ENCODE measurements at places on chromosomes 3 and 15.

- no peak for DNase-seq
Measured at GRCh38 chr15:64580696-64581407, 120.5 kb downstream of the ZNF609 start.

DNA sequence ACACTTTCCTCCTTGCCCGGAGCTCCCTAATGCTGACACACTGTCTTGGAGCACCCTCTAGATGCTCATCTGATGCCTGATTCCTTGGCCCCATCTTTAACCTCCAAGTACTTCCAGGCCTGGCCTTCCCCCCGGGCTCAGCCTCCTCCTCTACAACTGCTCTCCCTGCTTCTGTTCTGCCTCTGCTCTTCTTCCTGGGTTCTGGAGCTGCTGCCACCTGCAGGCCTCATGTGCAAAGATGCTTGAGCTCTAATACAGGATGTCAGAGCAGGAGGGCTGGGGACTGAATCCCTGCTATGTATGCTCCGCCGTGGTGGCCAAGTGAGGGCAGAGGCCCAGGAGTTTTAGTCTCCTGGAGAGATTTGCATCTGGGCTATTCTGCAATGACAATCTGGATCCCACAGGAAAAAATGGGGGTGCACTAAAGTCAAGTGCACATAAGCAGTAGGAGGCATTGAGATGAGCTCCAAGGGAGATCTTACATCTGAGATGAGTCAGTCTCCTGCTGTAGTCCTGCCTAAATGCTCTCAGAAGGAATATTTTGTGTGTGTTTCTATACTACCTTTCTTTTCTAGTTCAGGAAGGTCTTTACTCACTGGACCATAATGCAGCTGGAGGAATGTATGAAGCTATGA lies 296.3 kb downstream of the UACA start:
- peak; percentile 46 for DNase-seq

DNA sequence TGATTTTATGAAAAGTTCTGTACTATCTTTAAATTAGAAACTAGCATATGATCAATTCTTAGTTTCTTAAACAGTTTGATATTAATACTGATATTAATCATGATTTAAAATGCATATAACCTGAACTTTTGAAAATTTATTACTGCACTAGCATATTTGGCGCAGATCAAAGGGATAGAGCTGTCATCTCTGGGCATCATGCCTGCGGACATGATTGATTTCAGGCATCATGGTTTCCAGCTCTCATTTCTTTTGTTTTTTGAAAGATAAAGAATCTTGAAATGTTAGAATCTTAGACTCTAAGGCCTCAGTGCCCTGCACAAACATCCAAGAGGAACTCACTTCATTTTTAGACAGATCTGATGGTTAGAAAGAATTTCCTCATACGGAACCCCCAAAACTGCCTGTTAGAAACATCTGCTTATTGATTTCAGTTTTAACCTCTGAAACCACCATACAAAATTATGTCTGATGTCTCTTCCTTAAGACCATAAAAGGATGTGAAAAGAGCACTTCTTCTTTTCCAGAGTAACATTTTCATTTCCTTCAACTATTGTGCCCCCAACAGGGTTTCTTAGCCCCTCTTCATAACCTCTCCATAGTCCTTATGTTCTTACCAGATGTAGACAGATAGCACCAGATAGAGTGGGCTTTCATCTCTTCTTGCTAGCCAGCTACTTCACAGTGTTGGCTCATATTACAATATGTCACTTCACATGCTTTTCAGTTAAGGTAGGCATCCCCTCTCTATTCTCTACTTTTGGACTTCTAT lies 110.8 kb downstream of the BBX start:
- DNase-seq = no peak

- DNase-seq = peak; percentile 81
Measured at GRCh38 chr3:37221407-37221806, 47.0 kb upstream of the LRRFIP2 start.

DNA sequence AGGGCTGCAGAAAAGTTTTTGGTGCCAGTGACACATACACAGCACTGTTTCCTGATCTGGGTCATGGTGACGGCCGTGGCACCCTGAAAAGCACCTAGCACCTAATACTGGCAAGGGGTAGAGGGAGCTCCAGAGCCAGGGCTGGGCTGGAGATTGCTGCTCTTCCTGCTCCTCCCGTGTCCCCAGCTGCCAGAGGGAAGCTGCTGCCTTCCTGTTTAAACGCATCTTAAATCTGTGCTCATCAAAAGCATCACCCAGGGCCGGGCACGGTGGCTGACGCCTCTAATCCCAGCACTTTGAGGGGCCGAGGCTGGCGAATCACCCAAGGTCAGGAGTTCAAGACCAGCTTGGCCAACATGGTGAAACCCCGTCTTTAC lies 156.7 kb upstream of the MEF2A start:
- peak; percentile 34 for DNase-seq

GRCh38 chr3:126132751-126133511 lies 47.5 kb downstream of the ALDH1L1 start:
- DNase-seq = no peak

GRCh38 chr15:77067691-77068367 lies 3.1 kb downstream of the TSPAN3 start:
- DNase-seq = no peak

- no peak for DNase-seq
Measured at GRCh38 chr15:41291065-41291631, 41.2 kb downstream of the OIP5 start.

GRCh38 chr3:56630966-56631365 lies 52.1 kb downstream of the TASOR start:
- peak; percentile 1 for DNase-seq

GRCh38 chr3:44918087-44918486 lies 43.7 kb downstream of the TGM4 start:
- no peak for DNase-seq

- no peak for DNase-seq
Measured at GRCh38 chr3:89586256-89586655, 478.8 kb downstream of the EPHA3 start.

DNA sequence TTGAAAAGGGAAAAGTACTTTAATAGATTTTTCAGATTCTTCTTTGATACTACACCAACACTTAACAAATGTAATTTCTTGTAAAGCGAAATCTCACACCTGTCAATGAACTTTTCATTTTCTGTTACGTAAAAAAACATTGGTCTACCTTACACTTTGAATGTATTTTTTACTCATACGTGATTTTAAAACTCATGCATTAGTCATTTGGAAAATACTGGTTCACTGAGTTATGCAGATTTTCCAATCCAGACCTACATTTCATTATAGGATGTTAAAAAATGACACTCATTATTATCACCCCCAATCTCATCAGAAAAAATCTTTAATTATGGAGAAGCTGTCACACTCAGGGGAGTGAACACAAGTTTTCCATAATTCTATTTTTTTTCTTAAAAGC lies 14.7 kb downstream of the VPS39 start:
- DNase-seq = no peak

GRCh38 chr3:15502616-15503015 lies 18.9 kb downstream of the COLQ start:
- peak; percentile 76 for DNase-seq

DNA sequence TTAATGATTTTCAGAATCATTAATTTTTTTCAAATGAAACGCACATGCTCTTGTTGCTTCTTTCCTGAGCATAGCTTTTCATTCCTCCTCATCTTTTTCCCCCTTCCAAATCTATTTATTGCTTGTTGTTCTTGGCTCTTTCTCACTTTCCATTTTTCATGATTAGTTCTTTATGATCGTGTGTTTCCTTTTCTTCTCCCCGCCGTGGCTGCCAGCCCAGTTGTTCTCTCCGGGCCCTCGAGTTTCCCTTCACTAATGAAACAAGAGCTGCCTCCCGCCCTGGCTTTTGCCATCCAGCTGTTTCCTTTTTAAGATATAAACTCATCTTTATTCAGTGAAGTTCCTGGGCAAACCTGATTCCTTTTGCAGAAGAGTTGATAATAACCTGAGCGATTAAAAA lies 170.2 kb upstream of the NR2F2 start:
- no peak for DNase-seq

GRCh38 chr3:88434001-88434400 lies 284.2 kb downstream of the C3orf38 start:
- no peak for DNase-seq

DNA sequence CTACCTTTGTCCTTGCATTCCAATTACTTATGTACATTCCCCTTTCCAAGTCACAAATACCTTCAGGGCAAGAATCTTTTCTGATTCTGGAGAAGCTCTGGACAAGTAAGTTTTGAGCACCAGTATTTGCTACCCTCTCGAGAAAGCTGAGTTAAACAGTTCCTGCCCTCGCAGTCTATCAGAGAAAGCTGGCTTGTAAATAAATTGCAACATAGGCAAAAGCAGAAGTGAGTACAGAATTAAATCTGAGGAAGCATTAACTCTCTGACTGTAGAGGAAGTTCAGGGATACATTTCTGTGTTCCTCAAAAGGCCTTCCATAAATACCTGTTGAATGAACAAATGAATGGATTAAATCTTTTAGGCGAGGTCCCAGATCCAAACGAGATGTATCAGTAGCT lies 1.2 kb downstream of the OSBPL11 start:
- DNase-seq = peak; percentile 47

DNA sequence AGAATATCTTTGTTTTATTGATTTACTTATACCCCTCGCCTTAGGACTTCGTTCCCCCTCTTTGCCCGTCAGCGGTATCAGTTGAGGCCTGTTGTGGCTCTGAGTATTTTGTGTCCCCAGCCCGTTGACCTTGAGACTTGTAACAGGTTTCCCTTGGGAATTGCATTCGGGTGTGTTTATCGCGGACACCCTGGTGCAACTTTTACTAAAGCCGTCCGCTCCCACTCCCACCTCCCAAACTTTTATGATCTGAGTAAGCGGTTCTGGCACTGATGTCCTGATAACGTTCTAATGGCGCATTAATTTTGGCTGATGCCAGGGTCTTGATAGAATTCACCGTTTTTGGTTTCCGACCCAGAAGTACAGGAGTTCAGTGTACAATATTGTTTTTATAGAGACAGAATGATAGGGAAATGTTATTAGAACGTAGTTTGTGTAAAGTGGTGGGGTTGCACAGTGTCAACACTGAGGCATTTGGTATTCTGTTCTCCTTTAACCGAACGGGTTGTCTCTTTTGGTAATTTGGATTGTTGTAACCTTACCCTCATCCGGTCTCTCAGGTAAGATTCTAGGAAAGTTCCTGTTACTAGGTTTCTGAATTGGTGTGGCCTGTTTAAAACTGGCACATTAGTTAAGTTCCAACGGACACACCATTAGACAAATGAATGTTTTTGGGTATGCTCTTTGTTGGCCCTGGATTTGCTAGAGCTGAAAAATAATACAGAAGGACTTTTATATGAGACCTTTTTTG lies 47.8 kb downstream of the OIP5 start:
- no peak for DNase-seq

DNA sequence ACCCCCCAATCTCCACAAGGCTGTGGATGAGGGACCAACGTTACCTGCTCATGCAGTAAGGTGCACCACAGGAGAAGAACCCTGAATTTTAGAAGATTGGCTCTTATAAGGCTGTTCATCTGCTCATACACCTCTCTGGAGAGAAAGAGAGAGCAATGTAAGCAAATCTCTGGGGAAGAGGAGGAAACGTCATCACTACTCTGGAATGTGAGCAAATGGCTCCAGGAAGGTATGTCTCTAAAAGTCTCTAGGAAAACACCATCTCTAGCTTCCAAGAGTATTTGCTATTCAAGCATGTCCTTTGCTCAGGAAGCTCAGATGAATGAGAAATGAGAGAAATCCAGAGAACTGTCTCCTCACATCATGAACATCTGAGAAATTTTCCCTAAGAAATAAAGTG lies 235.4 kb downstream of the TBL1XR1 start:
- DNase-seq = no peak

DNA sequence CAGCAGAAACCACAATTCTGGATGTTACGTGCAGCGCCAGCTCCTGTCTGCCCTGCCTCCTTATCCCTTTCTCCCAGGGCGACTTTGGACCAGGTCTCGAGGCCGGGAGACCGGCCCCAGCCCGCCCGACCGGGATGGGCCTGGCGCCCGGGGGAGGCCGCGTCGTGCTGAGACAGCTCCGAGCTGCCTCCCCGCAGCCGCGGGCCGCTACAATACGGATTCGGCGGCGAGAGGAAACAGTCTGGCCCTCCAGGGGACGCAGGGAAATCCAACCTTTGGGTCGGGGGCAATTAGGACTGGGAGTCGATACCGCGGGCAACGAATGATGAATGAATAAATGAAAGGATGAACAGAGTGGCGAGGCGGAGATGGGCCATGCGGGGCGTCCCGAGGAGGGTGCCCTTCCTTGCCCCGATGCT lies 537 bp downstream of the GRAMD2A start:
- no peak for DNase-seq

- DNase-seq = no peak
Measured at GRCh38 chr3:108548886-108549285, 38.5 kb upstream of the MYH15 start.

- no peak for DNase-seq
Measured at GRCh38 chr3:56904552-56905215, 102.9 kb upstream of the ARHGEF3 start.

DNA sequence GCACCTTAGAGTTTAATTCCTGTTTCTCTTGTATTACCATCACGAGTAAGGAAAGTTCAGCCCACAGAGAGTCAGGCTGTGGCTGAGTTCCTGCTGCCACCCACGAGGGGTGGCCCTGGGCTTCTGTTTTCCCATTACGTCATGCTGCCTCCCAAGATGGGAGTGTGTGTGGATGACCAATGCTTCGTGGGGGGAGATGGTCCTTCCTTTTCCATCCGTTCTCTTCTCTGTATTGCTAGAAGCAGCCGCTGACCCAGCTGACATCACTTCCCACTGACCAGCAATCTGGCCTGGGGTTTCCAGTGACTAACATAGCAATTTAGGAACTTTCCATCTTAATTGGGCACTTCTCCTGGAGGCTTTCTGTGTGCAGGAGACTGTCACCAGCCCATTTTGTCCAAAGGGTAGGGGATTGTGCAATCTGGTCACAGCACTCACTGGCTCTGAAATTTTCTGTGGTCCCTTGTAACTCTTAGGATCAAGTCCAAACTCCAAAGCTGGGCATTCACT lies 9.3 kb downstream of the IRAK2 start:
- DNase-seq = peak; percentile 87

- DNase-seq = no peak
Measured at GRCh38 chr3:112167758-112168157, 34.7 kb upstream of the GCSAM start.

DNA sequence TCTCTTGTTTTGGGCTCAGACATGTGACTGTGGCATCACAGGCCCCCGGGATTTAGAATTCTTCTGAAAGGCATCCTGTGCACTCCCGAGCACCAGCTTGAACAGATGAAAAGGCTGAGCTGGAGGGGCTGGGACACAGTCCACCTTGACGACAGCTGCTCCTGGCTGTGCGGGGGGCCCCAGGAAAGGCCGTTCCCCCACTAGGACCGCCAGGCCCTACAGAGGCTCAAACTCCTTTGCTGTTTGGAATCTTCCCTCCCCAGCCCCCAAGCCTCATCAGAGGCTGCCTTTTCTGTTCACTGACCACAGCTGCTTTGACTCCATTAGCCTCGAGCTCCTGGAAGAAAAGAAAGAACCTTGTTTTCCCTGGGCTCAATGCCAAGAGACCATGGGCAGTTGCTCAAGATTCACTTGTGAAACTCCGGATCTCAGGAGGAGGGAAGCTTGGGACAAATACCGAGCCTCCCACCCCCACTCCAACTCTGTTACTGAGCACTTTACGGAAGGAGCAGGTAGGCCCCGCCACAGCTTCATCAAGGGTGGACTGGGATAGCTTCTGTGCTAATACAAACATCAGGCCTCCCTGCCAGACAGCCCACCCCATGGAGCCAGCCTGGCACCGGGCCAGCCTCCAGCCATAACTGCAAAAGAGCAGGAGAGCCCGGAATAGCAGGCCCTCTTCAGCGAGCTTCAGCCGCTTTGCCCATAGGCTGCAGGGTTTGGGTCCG lies 15.7 kb downstream of the CIDEC start:
- peak; percentile 25 for DNase-seq

- DNase-seq = no peak
Measured at GRCh38 chr3:193859195-193859594, 266.2 kb downstream of the OPA1 start.
